ENCODE measurements at places on chromosomes 7 and 10.

- DNase-seq = no peak
These were observed 19.1 kb upstream of the INPP5F start for GRCh38 chr10:119706521-119707278.

GRCh38 chr7:70694971-70695794, 436.8 kb upstream of the GALNT17 start:
- no peak for DNase-seq

GRCh38 chr7:38938589-38938988, 29.6 kb upstream of the VPS41 start:
- no peak for DNase-seq

DNA sequence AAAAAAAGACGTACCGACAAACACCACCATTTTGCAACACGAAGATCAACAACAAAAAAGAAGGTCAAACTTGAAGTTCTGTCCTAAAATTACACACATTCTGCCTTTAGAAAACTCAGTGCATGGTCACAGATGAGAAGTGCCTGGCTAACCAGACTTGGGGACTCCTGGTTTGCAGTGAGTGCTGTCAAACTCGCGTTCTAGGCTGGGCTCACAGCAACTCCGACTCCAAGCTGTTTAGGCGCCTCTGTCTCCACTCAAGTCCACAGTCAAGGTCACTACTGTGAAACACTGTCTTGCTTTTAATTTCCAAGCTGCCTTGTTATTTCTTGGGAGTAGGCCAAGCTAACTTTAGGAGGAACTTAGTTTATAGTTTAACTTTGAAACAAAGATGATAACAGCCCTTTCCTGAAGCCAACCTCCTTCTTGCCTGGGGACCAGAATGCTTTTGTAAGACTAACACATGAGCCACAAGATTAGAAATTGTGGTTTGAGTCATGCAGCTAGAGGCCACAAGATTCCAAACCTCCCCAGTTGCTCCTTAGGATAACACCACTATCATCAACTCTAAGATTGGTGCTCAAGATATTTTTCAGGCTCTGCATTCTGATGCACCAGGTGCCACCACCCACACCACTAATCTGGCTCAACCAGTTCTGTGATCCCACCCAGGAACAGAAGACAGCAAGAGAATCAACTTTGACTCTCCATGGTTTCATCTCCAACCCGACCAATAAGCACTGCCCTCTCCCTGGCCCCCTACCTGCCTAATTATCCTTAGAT, 1.1 kb upstream of the DNAAF5 start:
- no peak for DNase-seq

DNA sequence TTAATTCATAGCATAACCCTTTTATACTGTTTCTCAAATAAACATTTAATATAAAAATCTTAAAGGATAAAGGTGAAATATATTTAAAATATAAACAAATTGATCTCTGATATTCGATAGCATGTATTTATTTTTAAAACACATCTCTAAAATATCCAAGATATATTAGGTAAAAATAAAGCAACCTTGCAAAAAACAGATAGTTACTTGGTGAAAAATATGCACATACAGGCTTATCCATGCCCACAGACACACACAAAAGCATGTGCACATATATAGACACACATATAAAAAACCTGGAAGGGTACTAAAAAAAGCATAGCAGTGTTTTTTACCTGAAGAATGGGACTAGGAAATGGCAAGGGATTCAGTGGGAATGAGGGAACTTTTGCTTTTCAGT, 19.8 kb downstream of the POT1 start:
- DNase-seq = no peak

- no peak for DNase-seq
These were observed 503 bp upstream of the TRIP6 start for GRCh38 chr7:100866729-100867039.

- DNase-seq = peak; percentile 34
These were observed 44.2 kb upstream of the DPYSL4 start for GRCh38 chr10:132142396-132143161.

GRCh38 chr7:117816727-117817126, 56.5 kb downstream of the CTTNBP2 start:
- DNase-seq = no peak

GRCh38 chr10:107163076-107163855, 1.2 kb downstream of the SORCS1 start:
- DNase-seq = no peak

DNA sequence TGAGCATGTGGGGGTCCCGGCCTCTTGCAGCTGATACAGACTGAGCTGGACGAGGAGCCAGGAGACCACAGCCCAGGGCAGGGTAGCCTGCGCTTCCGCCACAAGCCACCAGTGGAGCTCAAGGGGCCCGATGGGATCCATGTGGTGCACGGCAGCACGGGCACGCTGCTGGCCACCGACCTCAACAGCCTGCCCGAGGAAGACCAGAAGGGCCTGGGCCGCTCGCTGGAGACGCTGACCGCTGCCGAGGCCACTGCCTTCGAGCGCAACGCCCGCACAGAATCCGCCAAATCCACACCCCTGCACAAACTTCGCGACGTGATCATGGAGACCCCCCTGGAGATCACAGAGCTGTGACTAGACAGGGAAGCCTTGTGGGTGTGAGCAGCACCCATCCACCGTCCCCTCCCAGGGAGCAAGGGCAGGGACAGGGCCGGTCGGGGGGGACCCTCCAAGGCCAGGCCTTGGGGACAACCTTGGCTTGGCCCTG, 36.1 kb downstream of the PSAP start:
- no peak for DNase-seq

DNA sequence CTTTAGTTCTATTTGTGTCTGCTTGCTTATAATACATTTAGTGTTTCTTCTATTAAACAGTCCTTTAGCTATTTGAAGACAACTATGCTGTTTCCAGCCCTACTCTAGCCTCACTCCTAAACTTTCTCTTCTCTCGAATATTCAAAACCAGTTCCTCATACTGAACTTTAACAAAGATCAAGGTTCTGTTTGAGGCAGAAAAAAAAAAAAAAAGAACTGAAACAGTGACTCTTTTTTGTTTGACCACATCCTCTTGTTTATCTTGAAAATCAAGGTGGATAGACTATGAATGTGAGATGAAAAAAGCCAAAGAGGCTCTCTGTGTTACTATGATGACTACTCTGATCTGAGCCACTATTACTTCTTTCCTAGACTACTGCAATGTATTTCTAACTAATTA, 154.3 kb downstream of the ZNF365 start:
- no peak for DNase-seq

DNA sequence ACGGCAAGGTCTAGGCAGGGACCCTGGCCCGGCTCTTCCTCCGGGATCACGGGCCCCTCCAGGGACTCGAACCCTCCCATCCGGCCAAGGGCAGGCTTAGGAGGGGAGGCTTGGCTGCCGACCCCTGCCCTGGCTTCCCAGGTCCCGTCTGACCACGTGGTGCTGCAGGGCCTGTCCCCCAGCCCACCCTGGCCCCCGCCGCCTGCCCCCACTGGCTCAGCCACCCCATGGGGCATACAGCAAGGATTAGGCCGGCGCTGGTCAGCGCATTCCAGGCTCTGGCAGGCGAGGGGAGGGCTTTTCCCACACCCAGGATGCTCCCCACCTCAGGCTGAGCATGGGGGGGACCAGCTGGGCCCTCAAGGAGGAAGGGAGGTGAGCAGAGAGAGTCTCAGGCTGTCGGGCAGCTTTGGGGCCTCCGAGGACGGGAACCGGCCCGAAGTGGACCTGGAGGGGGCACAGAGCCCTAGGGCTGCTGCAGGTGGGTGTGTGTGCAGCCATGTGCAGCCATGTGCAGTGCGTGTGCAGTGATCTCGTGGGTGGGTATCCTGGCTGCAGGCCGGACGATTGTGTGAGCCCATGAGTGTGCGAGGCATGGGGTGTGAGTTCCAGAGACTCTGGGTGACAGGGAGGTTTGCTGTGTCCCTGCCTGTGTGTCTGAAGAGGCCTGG, 713 bp upstream of the GRIFIN start:
- no peak for DNase-seq

DNA sequence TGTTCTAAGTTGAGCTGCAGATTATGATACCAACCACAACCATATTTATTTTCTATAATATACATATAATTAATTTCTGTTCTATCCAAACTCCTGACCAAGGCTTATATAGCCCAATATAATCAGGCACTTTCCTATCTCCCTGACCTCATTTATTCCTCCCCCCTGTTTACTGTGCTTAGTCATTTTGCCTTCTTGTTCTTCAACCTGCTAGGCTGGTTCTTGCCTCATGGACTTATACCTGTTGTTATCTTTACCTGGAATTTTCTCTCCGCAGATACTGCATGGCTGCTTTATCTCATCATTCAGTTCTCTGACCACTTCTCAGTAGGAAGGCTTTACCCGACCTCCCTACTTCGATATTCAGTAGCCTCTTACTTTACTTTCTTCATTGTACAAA, 24.9 kb upstream of the FAM3C start:
- DNase-seq = no peak

DNA sequence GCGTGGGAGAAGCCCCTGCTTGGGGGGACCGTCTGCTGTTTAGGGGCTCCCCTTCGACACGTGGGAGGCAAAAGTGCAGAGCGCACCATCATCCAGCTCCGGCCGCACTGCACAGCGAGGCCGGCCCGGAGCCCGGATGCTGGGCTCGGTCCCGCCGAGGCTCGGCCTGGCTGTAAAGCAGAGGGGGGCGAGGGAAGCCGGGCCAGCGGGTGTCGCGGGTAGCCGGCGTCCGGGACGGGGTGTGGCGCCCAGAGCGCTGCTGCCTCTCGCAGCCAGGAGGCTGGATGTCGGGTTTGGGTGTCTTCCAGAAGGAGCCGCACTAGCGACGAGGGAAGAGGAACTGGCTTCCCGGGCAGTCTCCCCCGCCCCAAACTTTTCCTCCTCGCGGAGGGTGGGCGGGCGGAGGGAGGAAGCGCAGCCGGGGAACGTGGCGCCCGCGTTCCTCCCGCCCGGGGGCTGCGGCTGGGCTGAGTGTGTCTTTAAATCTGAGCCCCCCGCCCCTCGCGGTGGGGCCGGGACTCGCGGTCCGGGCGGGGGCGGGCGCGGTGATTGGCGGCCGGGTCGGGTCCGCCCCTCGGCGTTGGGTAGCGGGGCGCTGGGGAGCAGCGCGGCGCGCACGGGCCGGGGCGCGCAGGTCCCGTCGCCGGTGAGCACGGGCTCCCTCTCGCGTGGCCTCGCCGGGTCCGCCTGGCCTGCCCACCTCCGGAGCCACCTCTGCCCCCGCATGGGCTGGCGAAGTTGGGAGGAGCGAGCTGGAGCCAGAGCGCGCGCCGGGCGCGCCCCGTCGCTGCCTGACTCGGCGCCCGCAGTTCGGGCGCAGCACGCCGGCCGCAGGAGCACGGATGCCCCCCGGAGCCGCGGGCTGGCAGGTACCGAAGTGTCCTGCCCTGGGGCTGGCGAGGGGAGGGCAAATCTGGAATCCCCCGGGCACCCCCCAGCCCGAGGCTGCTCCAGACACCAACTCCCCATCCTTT, at the start of gene PALD1:
PALD1 (plus strand) TSS at position 577 of the 974 bp plus-strand sequence. CDS start 47,185 bp downstream, outside the sequence.
- DNase-seq = peak; percentile 54

GRCh38 chr10:126242397-126243260, 145.6 kb downstream of the ADAM12 start:
- no peak for DNase-seq

DNA sequence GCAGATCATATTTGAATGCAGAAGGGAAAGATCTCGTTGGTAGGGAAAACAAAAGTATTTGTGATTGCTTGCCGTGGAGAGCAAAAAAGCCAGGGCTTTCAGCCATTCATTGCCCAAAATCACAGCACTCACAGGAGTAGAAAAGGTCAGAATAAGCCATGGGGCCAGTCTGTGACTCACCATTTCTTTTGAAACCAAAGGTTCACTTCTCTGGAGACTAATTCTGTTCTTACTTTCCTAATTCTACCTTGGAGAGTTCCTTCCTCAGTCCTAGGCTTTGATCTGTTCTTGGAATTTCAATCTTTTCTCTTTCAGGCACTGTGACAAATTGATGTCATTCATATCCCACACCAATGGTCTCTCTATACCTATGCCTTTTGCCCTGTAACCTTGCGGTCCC, 54.1 kb upstream of the FAM180A start:
- DNase-seq = no peak

DNA sequence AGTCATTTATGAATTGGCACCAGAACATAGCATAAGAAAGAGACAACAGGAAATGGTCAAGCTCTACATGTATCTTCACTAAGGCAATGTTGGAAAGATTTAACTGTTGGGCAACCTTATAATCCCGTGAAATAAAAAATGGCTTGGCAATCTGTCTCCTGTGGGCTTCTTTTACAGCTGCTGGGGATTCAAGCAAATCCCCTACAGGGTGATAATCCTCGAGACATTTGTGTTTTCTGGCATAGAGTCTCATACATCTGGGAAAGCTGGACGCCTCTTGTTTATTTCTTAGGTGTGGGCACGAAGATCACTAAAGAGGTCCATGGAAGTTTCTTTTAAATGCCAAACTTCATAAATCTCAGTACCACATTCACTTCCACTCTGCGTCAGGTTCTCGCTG, 82.2 kb upstream of the GPR141 start:
- DNase-seq = no peak

GRCh38 chr7:112023282-112023681, 182.9 kb downstream of the DOCK4 start:
- DNase-seq = no peak

DNA sequence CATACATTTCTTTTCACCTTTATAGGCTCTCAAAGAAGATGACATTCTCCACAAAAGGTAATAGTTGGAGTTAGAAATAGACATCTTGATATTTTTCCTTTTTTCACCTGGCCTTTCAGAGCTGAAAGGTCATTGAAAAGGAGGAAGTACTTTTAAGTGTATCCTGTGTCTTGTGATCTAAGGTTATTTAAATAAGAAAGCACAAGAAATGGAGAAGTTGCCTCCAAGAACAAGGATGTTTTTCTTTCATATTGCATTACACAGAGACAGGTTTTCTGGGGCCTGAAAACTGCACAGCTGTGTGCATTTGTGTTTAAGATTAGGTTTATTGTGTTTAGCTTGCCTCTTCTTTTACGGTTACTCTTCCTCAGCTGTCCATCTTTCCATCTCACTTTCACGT, 103.4 kb upstream of the SEMA3D start:
- no peak for DNase-seq

GRCh38 chr10:61729596-61729995, 66.9 kb downstream of the CABCOCO1 start:
- DNase-seq = no peak
